ENCODE measurements at places on chromosomes 7 and 10.
A peak's percentile ranks its signal among the peaks of the same experiment; 100 is the strongest.

DNA sequence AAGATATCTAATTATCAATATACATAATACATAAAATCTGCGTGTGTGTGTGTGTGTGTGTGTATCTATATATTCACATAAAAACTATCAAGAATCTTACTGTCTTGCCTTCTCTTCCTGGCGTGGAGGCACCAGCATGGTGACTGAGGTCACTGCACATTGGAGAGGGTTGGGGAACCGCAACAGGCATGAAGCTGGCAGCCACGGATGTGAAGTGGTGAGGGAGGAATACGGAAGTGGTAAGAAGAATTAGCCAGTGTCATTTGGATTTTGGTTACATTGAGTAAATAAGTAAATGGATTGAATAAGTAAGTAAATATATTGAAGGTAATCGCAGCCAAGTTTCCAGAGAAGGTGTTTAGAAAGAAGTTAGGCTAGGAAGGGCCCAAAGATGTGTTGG, 85.1 kb downstream of the TRIM24 start:
- no peak for DNase-seq

DNA sequence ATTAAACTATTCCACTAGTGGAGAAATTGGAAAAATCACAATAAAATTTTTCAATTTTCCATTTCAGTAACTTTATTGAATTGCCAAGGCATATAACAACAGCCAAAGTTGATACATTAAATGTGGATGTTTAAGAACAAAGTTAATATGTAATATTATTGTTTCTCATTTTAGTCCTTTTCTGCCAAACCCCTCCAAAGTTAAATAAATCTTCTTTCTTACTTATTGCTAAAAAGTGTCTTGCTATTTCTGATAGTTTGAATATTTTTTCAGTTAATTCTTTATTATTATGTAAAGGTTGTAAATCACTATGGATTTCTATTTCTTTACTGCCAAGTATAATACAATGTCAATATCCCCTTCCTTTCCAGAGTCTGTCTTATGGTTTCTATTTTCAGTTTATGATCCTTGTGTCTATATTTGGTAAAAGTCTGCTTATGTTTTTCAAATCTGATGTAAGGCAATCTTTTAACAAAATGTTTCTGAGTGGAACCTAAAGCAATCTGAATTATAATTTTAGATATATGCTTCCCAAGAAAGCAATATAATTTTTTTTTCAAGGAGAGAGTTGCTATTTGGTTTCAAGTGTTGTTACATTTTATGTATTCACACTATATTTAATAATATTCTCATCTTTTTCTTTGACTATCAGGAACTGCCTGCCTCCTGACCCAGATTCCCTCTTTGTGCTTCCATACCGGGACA, 80.3 kb upstream of the RHOBTB1 start:
- no peak for DNase-seq

DNA sequence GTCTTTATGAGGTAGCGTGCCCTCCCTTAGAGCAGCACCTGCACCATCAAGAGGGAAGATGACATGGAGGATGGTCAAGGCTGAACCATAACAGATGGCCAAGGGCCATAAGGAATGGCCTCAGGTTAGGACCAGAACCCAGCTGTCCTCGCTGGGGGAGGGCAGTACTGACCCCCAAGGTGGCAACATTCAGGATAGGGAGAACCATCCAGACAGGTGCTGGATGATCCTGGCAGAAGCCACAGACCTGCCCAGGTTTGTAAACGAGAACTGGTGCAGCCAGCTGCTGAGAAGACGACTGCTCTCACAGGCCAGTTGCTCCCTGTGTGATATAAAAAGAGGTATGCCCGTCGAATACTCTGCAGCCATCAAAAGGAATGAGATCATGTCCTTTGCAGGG, 320.4 kb downstream of the GLRX3 start:
- DNase-seq, result no peak

- no peak for DNase-seq
These were observed 70.4 kb downstream of the COA1 start for GRCh38 chr7:43658718-43659548.

- DNase-seq, result peak; percentile 93
These were observed 15.1 kb downstream of the PSAP start for GRCh38 chr10:71835671-71836595.

GRCh38 chr7:100789055-100789454, 38.3 kb downstream of the EPHB4 start:
- no peak for DNase-seq

GRCh38 chr7:39745320-39745719, 121.9 kb downstream of the RALA start:
- no peak for DNase-seq

GRCh38 chr7:84677117-84677732, 482.6 kb upstream of the SEMA3A start:
- DNase-seq, result no peak

GRCh38 chr10:88117869-88118632, 254.6 kb downstream of the PTEN start:
- DNase-seq, result no peak

- no peak for DNase-seq
These were observed 238.5 kb downstream of the ZMYND11 start for GRCh38 chr10:373526-374309.
